Keratinocyte (primary cell): ENCODE measurements at places on chromosomes 11 and 22.

DNA sequence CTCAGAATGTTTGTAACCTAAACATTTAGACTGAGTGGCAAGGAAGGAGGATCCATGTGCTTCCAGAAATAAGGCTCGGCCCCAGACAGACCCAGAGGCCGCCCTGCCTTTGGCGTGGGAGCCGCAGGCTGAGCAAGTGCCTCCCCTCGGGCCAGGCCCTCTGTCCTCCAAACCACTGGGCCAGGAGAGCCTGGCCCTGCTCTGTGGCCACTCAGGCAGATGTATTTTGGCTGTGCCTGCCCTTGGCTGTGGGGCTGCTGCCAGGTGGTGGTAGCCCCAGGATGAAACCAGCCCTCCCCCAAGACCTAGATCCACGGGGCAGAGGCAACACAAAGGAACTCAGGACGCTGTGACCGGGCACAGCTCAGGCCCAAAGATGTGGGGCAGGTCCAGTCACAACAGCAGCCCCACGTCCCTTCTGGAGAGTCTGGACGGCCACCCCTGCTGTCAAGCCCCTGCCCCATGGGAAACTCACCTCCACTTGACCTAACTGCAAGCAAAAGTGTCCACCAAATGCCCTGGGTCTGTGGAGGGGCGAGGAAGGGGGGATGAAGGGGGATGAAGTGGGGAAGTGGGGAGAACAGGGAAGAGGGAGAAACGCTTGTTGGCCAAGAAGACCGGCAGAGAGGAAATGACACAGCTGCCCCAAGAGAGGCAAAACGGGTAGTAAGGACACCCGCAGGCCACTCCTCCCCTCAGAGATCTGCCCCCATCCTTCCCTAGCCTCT is 24.0 kb downstream of the PISD start:
- no peak for DNase-seq

- DNase-seq = no peak
These were observed 238.5 kb downstream of the METTL15 start for GRCh38 chr11:28346721-28347120.

DNA sequence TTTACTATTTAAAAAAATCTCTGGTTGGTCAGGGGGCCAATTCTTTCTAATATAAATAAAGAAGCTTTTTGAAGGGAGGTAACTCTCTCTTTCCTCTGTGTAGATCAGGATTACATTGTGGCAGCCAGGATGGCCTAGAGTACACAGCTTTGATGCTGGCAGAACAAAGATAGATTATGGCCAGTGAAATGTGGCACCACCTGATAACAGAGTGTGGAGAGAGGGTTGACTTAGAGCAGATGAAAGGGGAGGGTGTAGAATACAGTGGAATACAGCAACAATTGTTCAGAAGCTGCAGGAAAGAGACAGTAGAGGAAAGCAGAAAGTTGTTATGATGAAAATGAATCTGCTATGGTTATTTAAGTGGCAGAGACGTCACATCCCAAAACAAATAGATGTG is 99.0 kb downstream of the FAR1 start:
- no peak for DNase-seq

DNA sequence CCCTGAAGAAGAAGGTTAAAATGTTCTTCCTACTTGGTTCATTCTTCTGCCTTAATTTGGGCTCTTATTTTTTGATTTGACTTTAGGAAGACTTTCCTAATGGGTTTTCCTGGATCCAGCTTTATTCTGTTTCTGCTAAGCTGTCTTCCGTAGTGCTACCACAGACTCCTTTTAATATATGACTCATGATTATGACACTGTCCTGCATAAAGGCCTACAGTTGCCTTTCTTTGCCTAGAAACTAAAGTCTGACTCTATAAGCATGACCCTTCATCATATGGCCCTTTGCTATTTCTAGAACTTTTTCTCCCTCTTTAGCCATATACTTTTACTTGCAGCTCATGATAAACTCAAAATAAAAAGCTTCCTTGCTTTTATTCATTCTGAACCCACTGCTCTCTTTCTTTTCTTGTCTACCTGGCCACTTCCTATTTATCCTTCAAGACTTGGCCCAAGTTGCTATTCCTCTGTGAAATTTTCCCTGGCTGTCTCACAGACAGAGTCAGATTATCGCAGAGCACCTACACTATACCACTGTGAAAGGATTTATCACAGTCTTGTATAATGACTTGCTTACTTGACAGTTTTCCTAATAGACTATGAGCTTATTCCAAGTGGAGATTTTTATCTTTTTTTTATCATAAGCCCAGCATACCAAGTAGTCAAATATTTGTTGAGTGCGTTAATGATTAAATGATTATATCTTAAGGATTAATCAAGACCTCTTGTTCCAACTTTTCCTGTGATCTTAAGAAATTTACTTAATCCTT is 24.7 kb downstream of the TBCEL start:
- DNase-seq = no peak

DNA sequence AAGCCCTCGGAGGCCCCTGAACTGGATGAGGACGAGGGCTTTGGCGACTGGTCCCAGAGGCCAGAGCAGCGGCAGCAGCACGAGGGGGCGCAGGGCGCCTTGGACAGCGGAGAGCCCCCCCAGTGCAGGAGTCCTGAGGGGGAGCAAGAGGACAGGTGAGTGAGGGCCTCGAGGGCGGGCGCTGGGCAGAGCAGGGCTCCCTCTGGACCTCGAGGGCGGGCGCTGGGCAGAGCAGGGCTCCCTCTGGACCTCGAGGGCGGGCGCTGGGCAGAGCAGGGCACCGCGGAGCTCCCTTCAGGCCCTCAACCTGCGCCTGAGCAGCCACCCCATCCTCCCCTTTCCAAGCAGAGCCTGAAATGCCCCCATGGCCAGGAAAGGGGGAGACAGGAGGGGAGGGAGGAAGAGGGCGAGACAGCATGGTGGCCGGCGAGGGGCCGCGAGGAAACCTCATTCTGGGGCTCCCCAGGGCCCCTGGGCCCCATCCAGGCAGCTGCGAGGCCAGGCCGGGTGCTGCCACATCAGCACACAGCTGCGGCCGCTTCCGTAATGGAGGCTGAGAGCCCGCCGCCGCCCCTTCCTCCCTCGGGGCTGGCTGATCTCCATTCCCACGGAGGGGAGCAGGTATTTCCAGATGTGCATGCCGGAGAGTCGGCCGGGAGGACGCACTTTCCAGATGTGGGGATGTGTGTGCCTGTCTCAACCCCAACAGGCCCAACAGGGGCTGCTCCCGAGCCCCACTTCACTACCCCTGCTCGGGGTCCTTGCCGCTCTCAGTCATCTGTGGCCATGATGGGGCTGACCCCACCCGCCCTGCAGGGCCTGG is 10.0 kb downstream of the PRR33 start:
- DNase-seq = no peak

- no peak for DNase-seq
These were observed 511 bp downstream of the DGKZ start for GRCh38 chr11:46347637-46348311.
